Naive thymus-derived CD8-positive, alpha-beta T cell (primary cell): ENCODE measurements at places on chromosomes 6 and 20. TPM values are rescaled to one million over a fixed set of nuclear protein-coding genes. Genes with fewer than 3 reads are reported as not detected.

GRCh38 chr6:70549327-70549726 is 17.4 kb upstream of the SDHAF4 start:
- DNase-seq, result no peak

DNA sequence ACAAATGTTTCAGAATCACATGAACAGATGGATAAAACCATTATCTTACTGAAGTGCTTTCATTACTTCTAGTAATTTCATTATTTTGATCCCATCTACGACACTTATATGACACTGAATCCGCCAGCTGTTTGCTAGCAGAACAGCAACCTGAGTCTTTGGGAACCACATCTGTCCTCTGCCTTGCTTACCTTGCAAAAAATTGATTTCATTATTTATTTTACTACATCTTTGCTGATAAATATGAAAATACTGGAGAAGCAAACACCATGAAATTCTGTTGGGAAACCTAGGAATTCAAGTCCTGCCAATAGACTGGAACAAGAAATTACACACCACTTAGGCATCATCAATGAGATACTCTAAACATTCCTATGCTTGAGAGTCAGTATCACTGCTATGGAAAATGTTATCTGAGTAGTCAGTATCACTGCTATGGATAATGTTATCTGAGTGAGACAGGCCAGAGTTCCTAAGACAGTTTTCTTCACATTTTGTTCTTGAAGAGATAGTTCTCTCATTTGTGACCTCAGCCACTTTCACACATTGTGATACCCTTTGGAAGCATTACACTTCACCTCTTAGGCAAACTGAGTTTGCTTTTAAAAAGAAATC is 91.9 kb downstream of the PDE10A start:
- DNase-seq, result no peak

DNA sequence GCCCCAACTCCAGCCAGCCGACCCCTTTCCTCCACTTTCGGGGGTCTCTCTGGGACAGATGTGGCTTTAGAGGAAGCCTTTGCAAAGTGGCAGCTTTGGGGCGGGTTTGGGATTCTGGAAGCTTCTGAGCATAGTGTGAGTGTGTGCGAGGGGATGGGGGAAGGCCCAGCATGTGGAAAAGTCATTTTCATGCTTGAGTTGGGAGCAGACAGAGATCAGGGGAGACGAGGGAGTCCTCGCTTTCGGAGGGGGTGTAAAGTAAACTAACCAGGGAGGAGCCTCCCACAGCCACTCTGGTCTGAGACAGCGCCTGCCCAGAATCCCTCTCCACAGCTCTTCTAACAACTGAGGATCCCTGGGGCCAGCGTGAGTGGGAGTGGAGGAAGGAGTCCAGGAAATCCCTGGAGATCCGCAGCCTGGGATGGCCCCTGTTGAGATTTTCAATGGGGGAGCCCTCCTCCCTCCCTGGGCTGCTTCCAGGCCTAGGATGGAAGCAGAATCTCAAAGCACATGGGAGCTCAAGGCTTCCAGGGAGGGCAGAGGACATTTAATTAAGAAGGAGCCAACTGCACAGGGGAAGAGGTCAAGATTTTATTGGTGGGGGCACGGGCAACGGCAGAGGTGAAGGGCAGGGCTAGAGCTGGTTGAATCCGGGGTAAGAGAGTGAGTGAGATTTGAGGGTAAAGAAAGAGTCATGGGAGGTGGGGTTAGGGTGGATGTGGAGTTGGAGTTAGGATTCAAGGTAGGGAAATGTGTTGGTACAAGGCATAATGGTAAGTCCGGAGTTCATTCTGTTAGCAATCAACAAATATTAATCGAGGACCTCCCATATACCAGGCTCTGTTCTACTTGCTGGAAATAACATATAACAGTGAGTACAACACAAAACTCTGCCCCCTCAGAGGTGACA is 102.3 kb upstream of the FOXP4 start:
- no peak for DNase-seq

DNA sequence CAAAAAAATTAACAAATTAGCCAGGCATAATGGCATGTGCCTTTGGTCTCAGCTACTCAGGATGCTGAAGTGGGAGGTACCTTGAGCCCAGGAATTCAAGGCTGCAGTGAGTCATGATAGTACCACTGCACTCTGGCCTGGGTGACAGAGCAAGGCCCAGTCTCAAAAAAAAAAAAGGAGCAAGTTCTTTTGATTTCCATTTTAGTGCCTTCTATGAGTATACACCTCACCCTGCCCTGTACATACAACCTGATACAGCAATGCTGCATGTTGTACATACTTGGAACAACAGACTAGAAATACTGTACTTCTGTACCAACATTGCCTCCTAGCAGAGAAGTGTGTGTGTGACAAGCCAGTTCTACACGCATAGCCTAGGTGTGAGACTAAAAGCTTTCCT is 97.3 kb upstream of the CARMIL1 start:
- DNase-seq, result no peak

DNA sequence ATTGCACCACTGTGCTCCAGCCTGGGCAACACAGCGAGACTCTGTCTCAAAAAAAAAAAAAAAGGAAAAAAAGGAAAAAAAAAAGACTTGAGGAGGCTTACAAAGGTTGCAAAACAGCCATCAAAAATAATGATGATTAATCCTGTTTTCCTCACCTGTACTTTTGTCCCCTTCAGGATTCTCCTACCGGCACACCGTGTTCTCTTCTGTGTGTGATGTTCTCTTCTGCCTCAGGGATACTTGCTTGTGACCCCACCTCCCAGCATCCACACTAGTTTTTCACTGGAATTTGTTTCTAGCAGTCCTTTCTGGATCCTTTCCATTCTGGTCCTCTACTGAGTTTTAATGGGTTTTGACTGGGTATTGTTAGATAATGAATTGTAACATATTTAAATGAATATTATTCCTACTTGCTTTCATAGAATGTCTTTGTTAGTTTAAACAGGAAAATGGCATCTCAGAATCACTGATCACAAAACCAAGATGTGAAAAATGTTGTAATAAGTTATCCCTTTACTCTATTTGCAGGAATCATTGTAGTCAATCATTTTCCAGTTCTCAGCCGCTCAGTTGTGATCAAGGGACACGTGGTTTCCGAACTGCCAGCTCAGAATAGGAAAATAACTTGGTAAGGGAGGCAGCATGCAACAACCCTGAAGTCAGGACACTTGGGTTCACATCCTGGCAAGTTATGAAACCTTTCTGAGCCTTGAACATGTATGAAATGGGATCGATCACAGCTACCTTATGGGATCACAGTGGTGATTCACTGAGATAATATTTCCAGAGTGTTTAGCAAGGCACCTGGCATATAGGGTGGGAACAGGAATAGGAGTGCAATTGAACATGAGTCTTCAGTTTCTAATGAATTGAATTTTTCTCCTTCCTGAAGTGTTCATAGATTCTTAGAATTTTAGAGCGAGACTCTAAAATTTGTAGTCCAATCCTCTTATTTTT is 8.5 kb downstream of the C6orf89 start:
- DNase-seq, result no peak

The FOXA2 gene
- not detected for polyA plus RNA-seq

DNA sequence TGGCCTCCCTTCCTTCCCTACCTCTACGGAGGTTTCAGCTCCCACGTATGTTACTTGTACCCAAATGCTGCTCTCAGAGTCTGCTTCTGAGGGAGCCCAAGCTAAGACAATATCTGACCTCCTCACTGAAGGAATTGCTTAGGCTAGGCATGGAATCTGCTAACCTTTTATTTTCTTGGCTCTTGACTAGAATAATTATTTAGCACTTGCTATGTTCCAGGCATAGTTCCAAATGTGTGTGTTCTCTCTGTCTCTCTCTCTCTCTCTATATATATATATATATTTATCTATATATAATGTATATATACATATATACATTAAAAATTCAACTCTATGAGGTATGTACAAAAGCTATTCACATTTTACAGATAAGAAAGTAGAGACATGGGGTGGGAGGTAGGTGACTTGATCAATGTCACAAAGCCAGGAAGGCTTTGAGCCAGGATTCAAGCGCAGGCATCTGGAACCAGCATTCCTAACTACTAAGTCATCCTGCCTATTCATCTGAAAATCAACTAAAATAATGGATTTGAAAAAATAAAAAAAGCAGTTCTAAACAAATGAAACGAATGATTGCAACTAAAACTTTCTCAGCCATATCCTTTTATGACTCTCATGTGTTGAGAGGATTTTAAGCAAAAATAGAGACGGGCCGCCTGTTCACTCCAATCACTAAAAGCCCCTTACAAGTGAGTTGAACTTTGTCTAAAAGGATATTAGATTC is 189.7 kb upstream of the JAG1 start:
- no peak for DNase-seq

- DNase-seq, result no peak
These were observed 104.1 kb upstream of the AKIRIN2 start for GRCh38 chr6:87806099-87806498.

The KIF3B gene
- 3.2 TPM for polyA plus RNA-seq

DNA sequence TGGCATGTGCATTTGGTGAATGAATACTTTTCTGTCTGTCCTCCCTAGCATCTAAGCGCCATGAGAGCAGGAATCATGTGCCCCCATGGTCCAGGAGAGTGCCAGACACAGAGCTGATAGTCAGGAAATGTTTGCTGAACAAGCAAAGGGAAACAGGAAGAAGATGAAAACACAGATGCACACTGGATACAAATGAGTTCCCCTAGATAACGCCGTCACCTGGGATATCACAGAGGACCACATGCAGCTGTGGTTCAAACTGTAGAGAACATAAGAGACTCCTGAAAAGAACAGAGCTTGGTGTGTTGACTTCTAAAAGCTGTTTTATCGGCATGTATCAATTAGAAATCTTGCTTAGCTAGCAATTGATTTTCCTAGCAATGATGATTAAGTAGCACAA is 293.7 kb downstream of the BTBD3 start:
- DNase-seq, result no peak

- DNase-seq, result no peak
These were observed 376.9 kb downstream of the RNGTT start for GRCh38 chr6:88586371-88587149.

The C6orf15 gene
- polyA plus RNA-seq, result not detected

- DNase-seq, result no peak
These were observed 113.0 kb downstream of the EDN3 start for GRCh38 chr20:59413326-59413865.
